ENCODE measurements at places on chromosomes 11 and 22.

- DNase-seq: no peak
These were observed 19.9 kb upstream of the SCN3B start for GRCh38 chr11:123674297-123674696.

DNA sequence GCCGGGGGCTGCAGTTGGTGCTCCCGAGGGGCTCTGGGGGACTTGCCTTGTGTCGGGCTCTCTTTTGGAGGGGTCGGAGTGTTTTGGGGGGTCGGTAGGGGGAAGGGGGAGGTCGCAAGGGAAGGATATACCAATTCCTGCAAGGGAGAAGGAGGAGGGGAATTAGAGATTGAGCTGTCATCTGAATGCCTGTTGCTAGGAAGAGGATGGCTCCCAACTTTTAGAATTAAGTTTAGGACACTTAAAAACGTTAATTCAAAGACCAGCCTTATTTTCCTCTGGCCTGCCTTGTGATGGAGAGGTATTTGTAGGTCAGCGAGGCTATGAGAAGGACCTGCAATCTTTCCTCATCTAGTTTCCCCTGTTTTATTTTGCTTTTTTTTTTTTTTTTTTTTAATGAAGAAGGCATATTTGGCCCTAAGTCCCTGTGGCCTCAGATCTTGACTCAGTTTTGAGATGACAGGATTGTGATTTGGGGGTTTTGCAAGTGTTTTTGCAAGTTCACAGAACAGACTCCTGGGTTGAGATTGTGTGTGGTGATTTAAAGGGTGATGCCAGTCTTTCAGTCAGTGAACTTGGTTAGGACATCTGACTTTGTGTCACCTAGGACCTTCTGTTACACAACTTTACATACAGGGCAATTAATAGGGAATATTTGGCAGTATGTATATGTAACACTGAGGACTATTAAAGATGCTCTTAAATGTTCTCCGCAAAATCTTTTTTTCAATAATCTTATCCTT is 672 bp downstream of the TMEM135 start:
- no peak for DNase-seq

DNA sequence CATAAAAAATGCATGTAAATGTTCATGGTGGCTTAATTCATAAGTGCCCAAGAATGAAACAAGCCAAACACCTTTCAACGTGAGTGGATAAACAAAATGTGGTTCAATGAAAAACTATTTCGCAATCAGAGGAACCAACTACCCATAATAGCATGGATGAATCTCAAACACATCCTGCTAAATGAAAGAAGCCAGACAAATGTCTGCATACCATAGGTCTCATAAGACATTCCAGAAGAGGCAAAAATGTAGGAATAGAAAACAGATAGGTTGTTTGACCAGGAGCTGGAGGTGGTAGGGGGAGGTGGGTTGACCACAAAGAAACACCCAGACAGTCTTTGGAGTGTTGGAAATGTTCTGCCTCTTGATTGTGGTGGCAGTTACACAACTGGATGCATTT is 13.2 kb upstream of the OSBPL5 start:
- DNase-seq: no peak

- no peak for DNase-seq
These were observed 679.9 kb downstream of the OPCML start for GRCh38 chr11:132852361-132852760.

DNA sequence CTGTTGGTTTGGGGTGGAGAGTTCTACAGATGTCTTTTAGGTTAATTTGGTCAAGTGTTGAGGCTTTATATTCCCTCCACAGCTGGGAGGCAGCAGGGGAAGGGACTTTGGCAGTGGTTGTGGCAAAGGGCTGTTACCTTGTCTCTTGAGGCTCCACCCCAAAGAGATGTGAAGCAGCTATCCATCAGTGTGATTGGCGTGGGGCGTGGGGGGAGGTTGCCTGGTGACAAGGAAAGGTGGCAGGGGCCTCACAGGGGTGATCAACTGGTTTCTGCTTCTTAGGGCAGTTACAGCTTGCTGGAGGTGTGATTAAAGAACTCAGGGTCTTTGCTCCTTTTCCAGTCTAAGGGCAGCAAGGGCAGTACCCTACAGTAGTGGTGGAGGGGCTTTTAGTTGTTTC is 59.3 kb downstream of the FANCF start:
- no peak for DNase-seq

GRCh38 chr11:35045236-35045820 is 93.6 kb upstream of the CD44 start:
- DNase-seq: no peak

DNA sequence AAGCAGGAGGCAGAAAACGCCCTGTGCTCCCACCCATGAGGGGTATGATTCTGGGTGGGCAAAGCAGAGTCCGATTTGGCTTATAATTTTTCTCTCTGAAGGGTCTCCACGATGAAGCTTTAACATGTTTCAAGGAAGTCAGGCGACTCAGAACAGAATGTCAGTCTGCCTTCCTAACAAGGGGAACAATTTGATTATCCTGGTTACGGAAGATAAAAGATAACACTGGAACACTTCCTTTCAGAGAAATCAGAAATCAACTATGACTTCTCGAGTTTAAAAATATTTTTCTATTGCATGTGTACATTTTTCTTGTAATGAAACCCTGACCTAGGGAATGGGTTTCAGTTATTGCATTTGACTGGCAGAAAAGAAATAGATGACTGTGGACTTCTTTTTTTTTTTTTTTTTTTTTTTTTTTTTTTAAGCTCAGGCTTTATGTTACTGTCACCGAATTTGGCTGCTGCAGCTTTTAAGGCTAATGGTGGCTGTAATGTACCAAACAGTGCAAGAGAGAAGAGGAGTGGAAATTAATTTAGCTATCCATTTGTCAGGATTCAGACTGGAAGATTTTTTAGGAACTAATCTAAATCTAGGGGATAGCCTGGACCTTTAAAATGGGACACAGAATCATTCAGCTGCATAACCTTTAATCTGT is 297.7 kb downstream of the CADM1 start:
- no peak for DNase-seq

GRCh38 chr11:96530473-96530872 is 140.7 kb downstream of the JRKL start:
- DNase-seq: no peak

DNA sequence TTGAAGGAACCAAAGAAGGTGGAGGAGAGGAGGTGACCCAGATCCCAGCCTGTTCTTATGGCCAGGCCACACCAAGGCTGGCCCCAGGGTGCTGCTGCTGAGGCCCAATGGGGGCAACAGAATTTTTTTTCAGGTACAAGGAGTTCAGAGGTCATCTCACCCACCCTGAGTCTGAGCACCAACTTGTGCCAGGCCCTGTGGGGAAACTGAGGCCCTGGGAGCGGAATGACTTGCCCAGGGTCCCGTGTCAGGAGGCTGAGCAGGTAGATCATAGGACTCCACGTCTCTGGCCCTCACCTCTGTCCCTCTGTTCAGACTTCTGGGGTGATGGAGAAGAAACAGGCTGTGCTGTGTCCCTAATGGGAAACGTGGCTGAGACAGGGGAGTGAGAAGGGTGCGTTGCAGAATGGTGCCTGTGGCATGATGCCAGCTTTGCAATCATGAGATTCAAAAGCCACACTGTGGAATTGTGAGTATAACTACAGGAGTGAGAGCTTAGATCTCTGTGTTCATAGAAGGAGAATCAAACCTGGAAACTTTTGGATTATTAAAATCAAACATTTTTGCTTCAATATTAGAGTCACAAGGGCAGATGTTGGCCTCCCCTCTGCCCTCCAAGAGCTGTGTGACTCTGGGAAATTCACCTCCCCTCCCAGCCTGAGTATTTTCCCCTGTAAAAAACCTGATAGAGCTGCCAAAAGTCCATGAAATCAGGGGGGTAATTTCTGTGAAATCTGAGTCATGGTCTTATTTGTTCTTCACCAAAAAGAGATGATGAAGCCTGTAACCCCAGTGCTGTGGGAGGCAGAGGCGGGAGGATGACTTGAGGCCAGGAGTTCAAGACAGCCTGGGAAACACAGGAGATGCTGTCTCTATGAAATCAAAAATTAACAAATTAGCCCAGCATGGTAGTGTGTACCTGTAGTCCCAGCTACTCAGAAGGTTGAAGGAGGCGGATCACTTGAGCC is 874 bp downstream of the APOL1 start:
- no peak for DNase-seq

GRCh38 chr11:18248561-18248960 is at the start of gene SAA2:
Gene SAA2 (minus strand): TSS chr11:18248668. CDS start chr11:18248011, 657 bp downstream.
- no peak for DNase-seq

GRCh38 chr22:33255791-33256190 is 197.6 kb upstream of the SYN3 start:
- DNase-seq: no peak

DNA sequence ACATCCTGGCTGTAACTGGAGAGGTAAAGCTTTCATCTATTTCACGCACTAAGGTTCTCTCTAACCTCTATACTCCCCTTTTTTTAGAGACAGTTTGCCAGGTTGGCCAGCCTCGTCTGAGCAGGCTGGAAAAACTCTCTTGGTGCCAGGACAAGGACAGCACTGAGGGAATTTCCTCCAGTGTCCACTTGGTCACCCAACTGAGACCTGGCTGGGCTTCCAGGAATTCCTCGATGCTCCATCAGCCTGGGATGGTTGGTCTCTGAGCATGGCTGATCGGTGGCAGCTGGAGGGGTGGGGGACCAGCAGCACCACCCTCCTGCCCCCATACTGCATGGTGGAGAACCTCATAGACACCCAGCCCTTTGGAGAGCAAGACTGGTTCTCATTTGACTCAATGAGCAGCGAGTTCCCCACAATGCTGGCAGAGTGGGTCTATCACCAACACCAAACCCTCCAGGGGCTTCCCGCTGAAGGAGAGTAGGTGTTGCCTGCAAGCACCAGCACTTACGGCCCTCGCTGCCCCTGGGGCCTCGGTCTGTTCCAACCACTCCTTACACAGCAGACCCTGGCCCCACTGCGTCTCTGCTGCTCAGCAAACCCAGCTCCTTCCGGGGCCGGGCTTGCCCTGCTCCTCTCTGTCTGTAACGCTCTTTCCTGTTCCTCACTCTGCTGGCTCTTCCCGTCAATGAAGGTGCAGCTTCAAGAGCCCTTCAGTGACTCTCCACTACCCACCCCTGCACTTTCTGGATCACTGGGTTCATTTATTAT is 122.2 kb downstream of the ST3GAL4 start:
- no peak for DNase-seq

- DNase-seq: no peak
These were observed 214.1 kb downstream of the BUD13 start for GRCh38 chr11:116558504-116559211.

DNA sequence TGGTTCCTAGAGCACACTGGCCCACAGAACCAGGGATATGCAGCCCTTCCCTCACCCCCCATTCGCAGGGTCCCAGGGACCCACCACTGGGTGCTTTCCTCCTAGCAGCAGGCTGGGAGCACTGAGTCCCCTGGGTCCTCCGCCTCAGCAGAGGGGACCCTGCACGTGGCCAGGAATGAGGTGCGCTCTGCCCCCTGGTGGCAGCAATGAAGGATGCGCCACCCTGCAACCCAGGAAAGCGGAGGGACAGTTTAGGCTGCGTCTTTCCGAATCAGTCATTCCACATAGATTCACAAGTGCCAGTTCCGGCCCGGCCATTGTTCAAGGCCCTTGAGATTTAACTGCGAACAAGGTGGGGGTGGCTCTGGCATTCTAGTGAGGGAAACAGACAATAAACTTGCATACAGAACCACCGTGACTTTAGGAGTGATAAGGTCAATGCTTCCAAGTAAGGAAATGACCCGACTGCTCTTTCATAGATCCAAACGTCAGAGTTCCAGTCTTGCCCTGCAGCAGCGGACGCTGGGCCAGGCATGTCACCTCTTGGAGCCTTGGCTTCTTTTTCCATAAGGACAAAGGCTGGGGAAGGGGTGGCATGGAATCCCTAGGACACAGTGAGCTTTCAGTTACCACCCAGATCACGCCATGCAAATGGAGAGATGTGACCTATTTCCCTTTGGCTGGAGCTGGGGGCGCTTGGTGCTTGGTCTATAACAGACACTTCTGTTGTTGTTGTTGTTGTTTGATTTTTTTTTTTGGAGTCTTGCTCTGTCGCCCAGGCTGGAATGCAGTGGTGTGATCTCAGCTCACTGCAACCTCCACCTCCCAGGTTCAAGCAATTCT is 7.7 kb downstream of the RIN1 start:
- peak; percentile 4 for DNase-seq

- no peak for DNase-seq
These were observed 14.0 kb upstream of the ARHGAP8 start for GRCh38 chr22:44738347-44738715.

GRCh38 chr11:100515087-100515486 is 172.0 kb upstream of the ARHGAP42 start:
- no peak for DNase-seq

GRCh38 chr11:65918211-65919140 is at the start of gene C11orf68:
Gene C11orf68 (minus strand): TSS chr11:65919062. CDS start chr11:65919031, 31 bp downstream.
- DNase-seq: no peak

DNA sequence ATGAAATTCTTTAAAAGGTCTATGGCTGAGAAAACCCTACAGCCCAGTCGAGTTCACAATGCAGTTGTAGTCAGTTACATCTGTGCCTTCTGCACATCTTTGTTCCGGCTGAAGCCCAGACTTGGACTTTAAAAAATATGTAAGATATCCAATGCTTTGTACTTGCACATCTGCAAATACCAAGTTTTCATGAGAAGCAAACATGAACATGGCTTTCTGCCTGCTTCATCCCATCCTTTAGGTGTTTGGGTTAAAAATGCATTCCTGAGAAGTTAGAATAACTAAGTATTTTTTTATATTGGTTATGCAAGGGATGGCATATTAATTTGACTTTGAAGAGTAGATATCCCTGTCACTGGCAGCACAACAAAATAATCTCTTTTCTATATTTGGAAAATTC is 528.4 kb downstream of the METTL15 start:
- DNase-seq: no peak

DNA sequence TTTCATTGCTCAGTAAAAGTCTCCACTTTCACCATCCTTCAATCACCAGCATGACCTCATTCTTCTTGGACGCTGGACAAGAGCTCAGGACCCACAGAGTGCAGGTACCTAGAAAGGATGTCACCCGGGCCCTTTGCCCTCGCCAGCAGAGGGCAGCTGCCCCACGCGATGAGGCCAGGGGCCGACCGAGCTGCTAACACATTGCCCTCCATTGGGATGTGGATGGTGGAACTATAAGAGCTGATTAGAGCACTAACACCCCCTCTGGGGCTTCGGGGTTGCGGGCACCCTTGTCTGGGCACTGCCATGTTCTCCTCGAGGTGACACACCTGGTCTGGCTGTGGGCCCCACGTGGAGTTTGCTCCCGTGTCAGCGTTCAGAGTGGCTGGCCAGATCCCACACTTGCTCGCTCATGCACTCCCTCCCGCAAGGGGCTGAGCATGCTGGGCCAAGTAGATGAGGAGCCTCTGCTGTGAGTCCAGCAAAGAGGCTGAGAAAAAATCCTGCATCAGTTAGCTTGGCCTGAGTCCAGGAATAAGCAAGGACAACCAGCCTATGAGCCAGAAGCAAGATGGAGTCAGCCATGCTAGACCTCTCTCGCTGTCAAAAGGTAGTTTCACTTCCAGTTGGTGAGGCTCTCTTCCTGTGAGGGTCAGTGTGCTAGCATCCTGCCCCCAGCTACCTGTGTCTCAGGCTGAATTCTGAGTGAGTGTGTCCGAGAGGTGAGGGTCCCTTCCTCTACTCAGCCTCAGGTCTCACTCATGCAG is 9.8 kb downstream of the KRTAP5-6 start:
- no peak for DNase-seq

Measured in NCI-H2081 treated with DMSO at 0.1 percent for 48 hours (cell line).